ENCODE measurements at places on chromosomes 13 and 19. TPM values are rescaled to one million over a fixed set of nuclear protein-coding genes. Genes with fewer than 3 reads are reported as not detected.

GRCh38 chr19:31516756-31517155 is 167.5 kb upstream of the TSHZ3 start:
- H3K27me3 ChIP-seq = no peaks in the 10 kb centered on the region
- H3K27ac ChIP-seq = no peak overlapping the region
- H3K4me1 ChIP-seq = peaks cover 2% of the 10 kb centered on the region
- no peak overlapping the region for H3K4me3 ChIP-seq

DNA sequence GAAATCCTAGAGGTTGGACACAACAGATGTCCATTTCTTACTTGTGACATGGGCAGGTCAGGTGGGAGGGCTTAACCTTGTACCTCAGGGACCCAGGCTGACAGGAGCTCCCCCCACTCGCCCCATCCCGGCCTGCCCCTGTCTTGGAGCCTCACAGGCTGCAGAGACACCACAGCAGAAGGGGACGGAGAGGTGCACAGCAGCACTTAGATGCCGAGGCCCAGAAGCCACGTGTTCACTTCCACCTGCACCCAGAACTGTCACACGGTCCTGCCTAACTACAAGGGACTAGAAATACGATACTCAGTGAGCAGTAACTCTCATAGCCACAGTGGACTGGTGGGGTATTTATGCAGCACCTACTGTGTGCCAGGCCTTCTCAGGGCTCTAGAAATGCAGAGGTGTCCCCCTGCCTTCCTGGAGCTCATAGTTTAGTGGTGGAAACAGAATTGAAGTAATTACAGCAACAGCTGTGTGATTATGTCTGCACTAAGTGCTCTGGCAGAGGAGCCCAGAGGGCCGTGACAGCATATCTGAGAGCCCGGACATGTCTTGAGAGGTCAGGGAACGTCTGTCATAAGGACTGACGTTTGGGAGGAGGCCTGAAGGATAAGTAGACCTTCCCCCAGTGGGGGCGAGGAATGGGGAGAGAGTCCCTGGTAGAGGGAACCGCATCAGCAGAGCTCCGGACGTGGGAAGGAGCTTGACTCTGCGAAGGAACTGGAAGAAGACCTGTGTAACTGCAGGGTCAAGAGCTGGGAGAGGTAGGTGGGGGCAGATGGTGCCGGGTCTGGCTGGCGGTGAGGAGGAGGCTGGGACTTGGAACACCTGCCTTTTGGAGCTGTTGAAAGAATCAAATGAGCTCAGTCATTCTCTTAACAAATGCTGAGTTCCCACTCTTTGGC is 130.0 kb downstream of the SIPA1L3 start:
- H3K36me3 ChIP-seq = peaks cover 6% of the 10 kb centered on the region
- H3K4me3 ChIP-seq = no peak overlapping the region
- no peaks in the 10 kb centered on the region for H3K27me3 ChIP-seq
- DNase-seq = no peak
- no peak overlapping the region for H3K27ac ChIP-seq
- peaks cover 11% of the 10 kb centered on the region for H3K4me1 ChIP-seq

DNA sequence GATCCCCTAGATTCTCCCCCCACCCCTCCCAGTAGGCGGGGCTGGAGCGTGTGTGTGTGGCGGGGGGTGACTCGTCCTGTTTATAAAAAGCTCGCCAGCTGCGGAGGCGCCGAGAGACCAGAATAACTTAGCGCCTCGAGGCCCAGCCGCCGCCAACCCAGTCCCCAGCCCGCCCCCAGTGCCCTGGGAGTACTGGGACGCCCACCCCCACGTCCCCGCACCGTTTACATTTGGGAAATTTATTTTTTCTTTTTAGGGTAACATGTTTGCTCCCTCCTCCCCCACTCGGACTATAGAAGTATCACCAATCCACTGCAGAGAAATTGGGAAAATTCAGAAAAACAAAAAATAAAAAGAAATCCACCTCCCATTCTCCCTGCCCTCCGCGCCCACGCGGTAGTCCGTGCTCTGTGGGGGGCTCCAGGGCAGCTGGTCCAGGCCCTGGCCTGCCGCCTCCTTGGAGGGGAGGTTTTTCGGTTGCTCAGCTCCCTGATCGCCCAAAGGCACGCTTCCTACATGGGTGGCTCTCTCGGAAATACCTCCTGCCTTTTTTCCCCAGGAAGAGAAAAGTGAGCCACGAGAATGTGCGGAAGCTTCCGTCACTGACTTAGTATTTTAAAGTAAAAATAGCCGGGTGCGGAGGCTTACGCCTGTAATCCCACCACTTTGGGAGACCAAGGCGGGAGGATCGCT is 1.5 kb upstream of the RAB3A start:
- peak; percentile 58 for DNase-seq
- peak overlapping the region; percentile 50 for H3K27ac ChIP-seq
- H3K4me3 ChIP-seq = peak overlapping the region; percentile 91
- no peaks in the 10 kb centered on the region for H3K4me1 ChIP-seq

DNA sequence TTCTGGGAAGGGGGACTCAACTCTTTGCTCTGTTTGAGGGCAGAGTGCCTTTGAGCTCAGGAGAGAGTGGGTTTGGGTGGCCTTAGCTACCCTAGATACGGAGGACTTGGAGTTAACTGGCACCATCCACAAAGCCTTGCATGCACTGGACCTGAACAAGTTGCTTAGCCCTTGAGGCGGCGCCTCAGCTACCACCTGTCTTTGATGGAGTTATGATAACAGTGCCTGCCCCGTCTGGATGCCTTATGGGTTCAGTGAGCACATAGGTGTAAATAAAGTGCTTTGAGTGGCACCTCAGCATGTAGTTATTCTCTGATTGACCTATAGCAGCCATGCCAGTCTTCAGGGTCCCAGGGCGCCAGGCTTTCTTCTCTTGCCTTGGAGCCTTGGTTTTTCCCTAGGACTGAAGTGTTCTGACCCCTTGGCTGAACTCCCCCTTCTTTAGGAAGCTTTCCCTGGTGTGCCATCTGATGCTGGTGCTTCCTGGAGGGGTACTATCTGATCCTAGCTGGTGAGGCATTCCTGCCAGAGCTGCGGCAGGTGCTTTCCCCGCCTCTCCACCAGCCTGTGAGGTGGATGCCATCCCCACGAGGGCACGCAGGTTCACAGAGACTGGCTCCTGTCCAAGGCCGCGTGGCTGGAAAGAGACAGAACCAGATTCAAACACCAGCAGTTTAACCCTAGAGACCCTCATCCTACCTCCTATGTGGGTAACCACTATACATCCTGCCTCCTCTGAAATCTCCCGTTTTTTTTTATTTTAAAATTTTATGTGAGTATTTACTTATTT is 5.8 kb downstream of the BCKDHA start:
- no peaks in the 10 kb centered on the region for H3K27me3 ChIP-seq
- H3K4me1 ChIP-seq = no peaks in the 10 kb centered on the region
- H3K36me3 ChIP-seq = peaks cover 1% of the 10 kb centered on the region
- no peak for DNase-seq

- no peak overlapping the region for H3K27ac ChIP-seq
- H3K4me3 ChIP-seq = no peak overlapping the region
- no peaks in the 10 kb centered on the region for H3K36me3 ChIP-seq
These were observed 552.3 kb upstream of the ARGLU1 start for GRCh38 chr13:107119989-107120881.

DNA sequence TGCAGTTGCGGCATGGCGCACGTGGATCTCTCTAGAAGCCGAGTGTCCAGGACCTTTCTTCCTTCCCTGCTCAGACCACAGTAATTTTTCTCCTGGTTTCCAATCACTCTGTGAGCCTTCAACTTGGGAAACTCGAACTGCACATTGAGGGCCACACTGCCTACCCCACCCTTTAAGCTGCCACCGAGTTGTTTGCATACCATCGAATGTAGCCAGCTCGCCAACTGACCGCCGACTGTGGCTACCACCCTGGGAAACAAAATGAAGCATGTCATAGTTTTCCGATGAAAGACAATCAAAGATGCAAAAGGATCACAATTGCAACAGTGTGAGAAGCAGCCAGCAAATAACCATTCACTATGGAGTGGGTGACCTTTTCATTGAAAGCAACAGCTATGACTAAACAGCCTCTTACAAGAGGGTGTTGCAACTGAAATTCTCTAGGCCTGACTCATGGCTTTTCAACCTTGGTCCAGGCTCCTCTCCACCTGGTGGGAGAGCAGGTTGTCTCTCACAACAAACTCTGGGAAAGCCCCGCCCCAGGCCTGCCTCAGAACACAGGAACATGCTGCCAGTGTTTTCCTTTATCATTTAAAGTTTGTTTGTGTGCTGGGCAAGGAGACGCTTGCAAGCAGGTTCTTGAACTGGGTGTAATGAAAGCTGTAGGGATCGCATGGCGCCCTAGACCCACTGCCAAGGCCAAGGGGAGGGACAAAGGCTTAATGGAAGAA is 141.7 kb upstream of the SERP2 start:
- peaks cover 6% of the 10 kb centered on the region for H3K4me1 ChIP-seq
- peaks cover 4% of the 10 kb centered on the region for H3K36me3 ChIP-seq
- H3K27ac ChIP-seq = peak overlapping the region; percentile 20
- DNase-seq = peak; percentile 89
- no peak overlapping the region for H3K4me3 ChIP-seq

DNA sequence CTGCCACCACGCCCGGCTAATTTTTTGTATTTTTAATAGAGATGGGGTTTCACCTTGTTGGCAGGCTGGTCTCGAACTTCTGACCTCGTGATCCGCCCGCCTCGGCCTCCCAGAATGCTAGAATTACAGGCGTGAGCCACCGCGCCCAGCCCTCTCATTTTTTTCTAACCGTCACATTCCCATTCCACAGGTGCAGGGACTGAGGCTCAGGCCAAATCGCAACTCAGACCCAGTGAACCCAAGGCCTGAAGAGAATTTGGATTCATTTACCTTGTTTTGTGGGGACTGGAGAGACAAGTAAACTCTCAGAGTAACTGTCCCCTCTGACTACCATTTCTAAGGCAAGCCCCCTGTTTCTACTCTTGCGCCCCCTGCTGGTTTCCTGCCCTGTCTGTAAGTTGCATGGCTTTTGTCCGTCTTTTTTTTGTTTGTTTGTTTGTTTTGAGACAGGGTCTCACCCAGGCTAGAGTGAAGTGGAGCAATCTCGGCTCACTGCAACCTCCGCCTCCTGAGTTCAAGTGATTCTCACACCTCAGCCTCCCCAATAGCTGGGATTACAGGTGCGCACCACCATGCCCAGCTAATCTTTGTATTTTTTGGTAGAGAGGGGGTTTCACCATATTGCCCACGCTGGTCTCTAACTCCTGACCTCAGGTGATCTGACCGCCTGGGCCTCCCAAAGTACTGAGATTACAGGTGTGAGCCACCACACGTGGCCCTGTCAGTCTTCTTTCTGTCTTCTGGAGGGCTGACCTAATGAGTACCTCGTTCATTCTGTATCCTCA is 2.3 kb upstream of the STRN4 start:
- no peaks in the 10 kb centered on the region for H3K27me3 ChIP-seq
- H3K36me3 ChIP-seq = peaks cover 9% of the 10 kb centered on the region
- 0 out of 2 replicates have a peak overlapping the region, but pooled peaks have one; percentile 14 for H3K4me3 ChIP-seq
- H3K4me1 ChIP-seq = peaks cover 3% of the 10 kb centered on the region
- no peak overlapping the region for H3K27ac ChIP-seq

DNA sequence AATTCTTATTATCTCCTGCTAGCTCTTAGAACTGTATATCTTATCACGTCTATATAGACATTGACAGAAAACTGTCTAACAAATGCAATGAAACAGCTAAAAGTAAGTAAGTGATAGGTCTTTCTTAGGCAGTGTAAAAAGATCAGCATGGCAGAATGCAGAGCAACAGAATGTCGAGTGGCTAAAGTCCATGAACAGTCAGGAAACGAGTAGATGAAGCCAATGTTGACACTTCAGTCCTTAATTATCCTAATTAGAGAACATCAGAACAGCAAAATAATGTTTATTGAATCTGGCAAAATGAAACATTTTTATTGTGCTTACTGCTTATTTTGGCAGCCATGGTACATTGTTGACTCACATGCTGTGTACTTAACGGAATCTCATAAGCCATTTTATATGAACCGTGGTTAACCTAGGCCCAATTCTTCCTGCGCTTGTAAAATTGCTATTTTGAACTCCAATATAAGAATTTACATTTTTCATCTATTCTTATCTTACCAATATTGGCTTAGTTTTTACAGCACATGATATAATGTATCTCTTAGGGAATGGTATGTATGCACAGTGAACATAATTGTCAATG is 748.1 kb downstream of the DACH1 start:
- no peak for DNase-seq
- no peaks in the 10 kb centered on the region for H3K27me3 ChIP-seq
- H3K36me3 ChIP-seq = no peaks in the 10 kb centered on the region
- no peak overlapping the region for H3K27ac ChIP-seq
- no peak overlapping the region for H3K4me3 ChIP-seq

GRCh38 chr19:10896851-10897526 is 25.6 kb downstream of the CARM1 start:
- no peak overlapping the region for H3K4me3 ChIP-seq
- no peaks in the 10 kb centered on the region for H3K27me3 ChIP-seq
- no peak for DNase-seq
- no peaks in the 10 kb centered on the region for H3K4me1 ChIP-seq

DNA sequence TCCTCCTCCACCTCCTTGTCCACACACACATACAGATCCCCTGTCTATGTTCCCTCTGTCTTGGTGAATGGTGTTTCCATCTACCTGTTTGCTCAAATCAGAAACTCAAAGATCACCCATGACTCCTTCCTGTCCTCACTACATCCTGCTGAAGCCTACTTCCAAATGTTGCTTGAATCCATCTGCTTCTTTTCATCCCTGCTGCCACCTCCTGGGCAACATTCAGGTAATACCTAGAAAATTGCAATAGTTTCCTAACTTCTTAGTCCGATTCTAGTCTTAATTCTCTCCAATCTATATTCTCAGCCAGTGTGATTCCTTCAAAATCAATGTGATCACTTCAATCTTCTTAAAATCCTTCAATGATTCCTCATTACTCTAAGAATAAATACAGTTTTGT is 155.5 kb upstream of the STARD13 start:
- no peak overlapping the region for H3K4me3 ChIP-seq
- 0 out of 2 replicates have a peak, but pooled peaks cover 4% of the 10 kb centered on the region for H3K36me3 ChIP-seq
- H3K27ac ChIP-seq = no peak overlapping the region
- DNase-seq = peak; percentile 46
- no peaks in the 10 kb centered on the region for H3K27me3 ChIP-seq
- H3K4me1 ChIP-seq = 0 out of 2 replicates have a peak, but pooled peaks cover 2% of the 10 kb centered on the region

- no peak overlapping the region for H3K4me3 ChIP-seq
- H3K27ac ChIP-seq = no peak overlapping the region
- peaks cover 3% of the 10 kb centered on the region for H3K4me1 ChIP-seq
- no peaks in the 10 kb centered on the region for H3K27me3 ChIP-seq
These were observed 102.3 kb downstream of the GPC6 start for GRCh38 chr13:93328943-93329342.

GRCh38 chr19:23410155-23410554 is 14.9 kb upstream of the ZNF91 start:
- H3K27me3 ChIP-seq = no peaks in the 10 kb centered on the region
- peaks cover 29% of the 10 kb centered on the region for H3K36me3 ChIP-seq
- no peak overlapping the region for H3K27ac ChIP-seq
- no peak for DNase-seq
- no peak overlapping the region for H3K4me3 ChIP-seq
- H3K4me1 ChIP-seq = no peaks in the 10 kb centered on the region

The ZSWIM4 gene
- 50.7 TPM for total RNA-seq

The RGL3 gene
- total RNA-seq = 58.5 TPM

The CYP4F11 gene
- not detected for total RNA-seq

The TDRD3 gene
- total RNA-seq = 16.9 TPM

The PLPPR3 gene
- 61.2 TPM for total RNA-seq

The ZNF296 gene
- 14.8 TPM for total RNA-seq

The TNNI3 gene
- total RNA-seq = 41.0 TPM

Data from H9 (cell line).